ENCODE measurements at places on chromosomes 2 and 18. TPM values are rescaled to one million over a fixed set of nuclear protein-coding genes. Genes with fewer than 3 reads are reported as not detected.

The UBXN2A gene
- 20.9 TPM for total RNA-seq

The PTH2R gene
- total RNA-seq, result not detected

The RIT2 gene
- total RNA-seq, result not detected

The RPS27A gene
- total RNA-seq, result 3,447 TPM

The CD207 gene
- total RNA-seq, result 0.27 TPM
